Dorsolateral prefrontal cortex (tissue), 122 donors: ENCODE measurements at places on chromosomes 5 and 9. TPM values are rescaled to one million over a fixed set of nuclear protein-coding genes. Genes with fewer than 3 reads are reported as not detected.

NEURL1B gene
- 13.9 TPM for total RNA-seq

DAB2IP gene
- 94.1 TPM for total RNA-seq

DNA sequence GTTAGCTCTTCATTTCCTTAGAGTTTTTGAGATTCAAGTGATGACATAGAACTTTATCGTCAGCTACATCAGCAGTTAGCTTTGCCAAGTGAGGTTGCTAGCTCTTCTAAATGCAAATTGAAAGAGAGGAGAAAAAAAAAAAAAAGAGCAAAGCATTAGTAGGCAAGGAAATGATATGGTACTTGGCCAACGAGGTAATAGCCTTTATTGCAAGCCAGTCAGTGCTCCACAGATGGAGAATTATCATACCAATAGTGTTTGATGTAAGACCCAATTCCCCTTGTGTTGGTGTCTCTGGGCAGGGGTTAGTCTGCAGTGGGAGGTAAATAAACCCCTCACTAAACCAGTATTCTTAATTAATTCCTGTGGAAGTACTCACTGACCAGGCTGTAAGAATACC lies 992.1 kb downstream of the PTPRD start:
- DNase-seq: no peak

DNA sequence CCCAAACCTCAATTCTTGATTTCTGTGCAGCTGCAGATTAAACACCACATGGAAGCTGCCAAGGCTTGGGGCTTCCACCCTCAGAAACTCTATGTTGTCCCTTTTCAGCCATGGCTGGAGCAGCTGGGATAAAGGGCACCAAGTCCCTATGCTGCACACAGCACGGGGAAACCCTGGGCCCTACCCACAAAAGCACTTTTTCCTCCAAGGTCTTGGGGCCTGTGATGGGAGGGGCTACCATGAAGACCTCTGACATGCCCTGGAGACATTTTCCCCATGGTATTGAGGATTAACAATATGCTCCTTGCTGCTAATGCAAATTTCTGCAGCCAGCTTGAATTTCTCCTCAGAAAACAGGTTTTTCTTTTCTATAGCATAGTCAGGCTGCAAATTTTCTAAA lies 41.8 kb upstream of the CDH9 start:
- DNase-seq: no peak

DNA sequence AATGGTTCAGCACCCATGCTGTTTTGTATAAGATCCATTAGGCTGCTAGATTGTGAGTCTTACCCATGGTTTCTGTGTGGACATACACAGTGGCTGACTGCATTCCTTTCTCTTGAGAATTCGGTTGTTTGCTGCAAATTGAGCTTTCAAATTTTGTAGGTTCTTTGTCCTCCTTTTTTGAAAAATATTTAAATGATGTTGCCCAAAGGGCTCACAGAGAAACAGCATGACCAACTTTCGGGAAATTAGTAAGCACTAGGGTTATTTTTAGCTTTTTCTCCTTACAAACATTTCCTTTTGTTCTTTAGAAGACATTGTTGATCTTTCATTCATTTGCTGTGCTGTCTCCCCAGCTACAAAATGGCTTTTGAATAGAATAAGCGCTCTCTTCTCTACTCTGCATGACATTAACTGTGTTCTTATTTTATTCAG lies 79.4 kb downstream of the NLN start:
- no peak for DNase-seq

GRCh38 chr5:66617991-66618768 lies 22.0 kb downstream of the MAST4 start:
- no peak for DNase-seq

DNA sequence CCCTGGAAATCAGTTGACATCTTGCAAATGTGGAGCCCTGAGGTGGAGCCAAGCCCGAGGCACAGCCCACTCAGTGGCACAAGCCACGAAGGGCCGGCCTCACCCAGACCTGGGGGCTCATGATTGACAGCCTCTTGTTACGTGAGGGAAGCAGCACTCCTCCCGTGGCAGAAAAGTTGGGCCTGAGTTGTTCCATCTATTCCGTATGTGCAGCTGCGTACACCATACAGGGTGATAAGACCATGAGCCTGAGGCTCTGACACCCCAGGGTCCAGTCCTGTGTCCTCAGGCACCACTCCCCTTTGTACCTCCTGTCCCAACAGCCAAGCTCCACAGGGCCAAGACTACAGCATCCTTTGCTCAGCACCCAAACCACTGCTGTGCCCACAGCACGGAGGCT lies 1.9 kb upstream of the ORM2 start:
- DNase-seq: no peak

GABRG2 gene
- total RNA-seq: 243 TPM

- no peak for DNase-seq
Observed at GRCh38 chr9:84235511-84235910, 105.0 kb downstream of the SLC28A3 start.

SLC27A4 gene
- 36.2 TPM for total RNA-seq

TICAM2 gene
- 5.3 TPM for total RNA-seq

GRCh38 chr5:161783297-161783696 lies 64.6 kb upstream of the GABRA1 start:
- DNase-seq: no peak

GRCh38 chr9:11632691-11633090 lies 1019.9 kb upstream of the PTPRD start:
- DNase-seq: no peak

GRCh38 chr9:3331801-3332200 lies 194.0 kb downstream of the RFX3 start:
- no peak for DNase-seq

AHRR gene
- total RNA-seq: 3.3 TPM

CRB2 gene
- 24.3 TPM for total RNA-seq

DNA sequence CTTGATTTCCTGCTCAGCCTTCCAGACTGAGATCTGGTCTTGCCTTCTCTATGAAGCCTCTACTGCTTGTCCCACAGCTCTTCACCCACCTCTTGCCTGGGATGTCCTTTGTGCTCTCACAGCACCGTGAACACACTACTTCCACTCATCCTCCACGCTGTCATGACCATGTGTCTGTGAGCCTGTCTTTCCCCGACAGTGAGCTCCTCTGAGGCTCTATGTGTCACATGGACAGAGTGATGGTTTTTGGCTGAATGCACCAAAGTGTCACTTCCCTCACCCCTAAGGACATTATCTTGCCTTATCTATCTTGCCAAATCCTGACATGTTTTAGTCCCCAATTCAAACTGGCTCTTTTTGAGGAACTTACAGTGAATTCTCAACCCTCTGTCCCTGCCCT lies 11.3 kb downstream of the PHYKPL start:
- no peak for DNase-seq

PNPLA7 gene
- 13.3 TPM for total RNA-seq

GRCh38 chr5:180313677-180314505 lies 22.0 kb upstream of the MAPK9 start:
- DNase-seq: peak; percentile 51

DNA sequence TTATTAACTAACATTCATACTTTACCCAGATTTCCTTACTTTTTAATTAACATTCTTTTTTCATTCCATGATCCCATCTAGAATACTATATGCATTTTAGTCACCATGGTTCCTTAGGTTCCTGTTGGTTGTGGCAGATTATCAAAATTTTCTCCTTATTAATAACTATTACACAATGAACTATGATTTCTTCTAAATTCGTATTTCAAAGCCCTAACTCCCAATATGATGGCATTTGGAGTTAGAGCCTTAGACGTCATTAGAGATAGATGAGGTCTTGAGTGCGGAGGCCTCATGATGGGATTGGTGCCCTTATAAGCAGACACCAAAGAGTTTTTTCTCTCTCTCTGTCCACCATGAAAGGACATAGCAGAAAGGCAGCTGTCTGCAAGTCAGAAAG lies 485.4 kb downstream of the TLR4 start:
- no peak for DNase-seq

PPP3R2 gene
- 1.0 TPM for total RNA-seq

DNA sequence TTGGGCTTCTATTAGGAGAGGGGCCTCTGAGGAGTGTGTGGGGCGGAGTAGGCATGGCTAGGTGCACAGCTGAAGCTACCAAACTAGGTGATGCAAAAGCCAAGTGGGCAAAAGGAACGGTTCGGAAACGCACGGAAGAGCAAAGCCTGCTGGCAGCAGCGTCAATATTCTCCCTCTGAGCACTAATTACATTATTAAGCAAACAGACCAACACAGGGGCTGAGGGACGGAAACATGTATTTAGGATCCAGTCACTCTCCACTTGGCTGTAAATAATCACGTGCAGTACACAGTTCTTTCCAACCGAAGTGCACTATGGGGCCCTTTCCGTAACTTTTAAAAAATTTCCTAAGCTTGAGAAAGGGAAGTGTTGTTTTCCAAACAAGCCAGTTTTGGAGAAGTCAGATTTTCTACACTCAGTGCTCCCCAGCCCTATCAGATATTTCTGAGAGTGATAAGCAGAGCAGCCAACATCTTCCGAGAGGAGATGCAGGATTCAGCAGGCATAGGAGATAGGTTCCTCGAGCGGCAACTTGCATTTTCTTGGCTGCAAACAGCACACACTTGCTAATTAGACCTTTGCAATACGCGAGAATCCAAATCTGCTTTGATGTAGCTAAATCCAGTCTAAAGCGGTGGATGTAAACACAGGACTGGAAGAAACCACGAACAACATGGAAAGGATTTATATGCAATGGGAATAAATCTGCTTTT lies 217.2 kb upstream of the TBCA start:
- DNase-seq: no peak

GRCh38 chr9:33106372-33106771 lies 29.9 kb upstream of the SMU1 start:
- no peak for DNase-seq
